ENCODE measurements at places on chromosomes 3 and 15. TPM values are rescaled to one million over a fixed set of nuclear protein-coding genes. Genes with fewer than 3 reads are reported as not detected.

AHSG gene
- total RNA-seq, result not detected

CHRM5 gene
- 0.31 TPM for total RNA-seq

LRRC31 gene
- not detected for total RNA-seq

FSIP1 gene
- total RNA-seq, result 0.16 TPM

CHDH gene
- 1.2 TPM for total RNA-seq

MPI gene
- 54.6 TPM for total RNA-seq

MYO1E gene
- total RNA-seq, result 135 TPM

CNTN3 gene
- 0.44 TPM for total RNA-seq

TWF2 gene
- total RNA-seq, result 129 TPM

MYO5C gene
- 19.4 TPM for total RNA-seq

ZNF501 gene
- 5.3 TPM for total RNA-seq

Data from bladder microvascular endothelial cell (primary cell).